Omental fat pad (tissue), 4 donors: ENCODE measurements at places on chromosomes 12 and 14. TPM values are rescaled to one million over a fixed set of nuclear protein-coding genes. Genes with fewer than 3 reads are reported as not detected.

DNA sequence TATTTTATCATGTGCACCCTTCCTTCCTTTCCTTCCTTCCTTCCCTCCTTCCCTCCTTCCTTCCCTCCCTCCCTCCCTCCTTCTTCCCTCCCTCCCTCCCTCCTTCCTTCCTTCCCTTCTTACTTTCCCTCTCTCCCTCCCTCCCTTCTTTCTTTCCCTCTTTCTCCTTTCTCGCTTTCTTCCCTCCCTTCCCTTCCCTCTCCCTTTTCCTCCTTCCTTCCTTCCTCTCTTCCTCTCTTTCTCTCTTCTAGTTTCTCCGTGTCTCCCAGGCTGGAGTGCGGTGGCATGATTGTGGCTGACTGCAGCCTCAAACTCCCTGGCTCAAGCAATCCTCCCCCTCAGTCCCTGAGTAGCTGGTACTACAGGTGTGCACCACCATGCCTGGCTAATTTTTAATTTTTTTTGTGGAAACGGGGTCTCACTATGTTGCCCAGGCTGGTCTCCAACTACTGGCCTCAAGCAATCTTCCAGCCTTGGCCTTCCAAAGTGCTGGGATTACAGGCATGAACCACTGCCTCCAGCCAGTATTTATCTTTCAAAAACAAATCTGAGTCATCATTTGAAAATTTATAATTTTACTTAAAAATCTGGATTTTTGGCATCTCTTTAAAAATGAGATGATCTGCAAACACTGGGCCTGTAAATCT is 7.8 kb downstream of the C1RL start:
- no peak for DNase-seq

DNA sequence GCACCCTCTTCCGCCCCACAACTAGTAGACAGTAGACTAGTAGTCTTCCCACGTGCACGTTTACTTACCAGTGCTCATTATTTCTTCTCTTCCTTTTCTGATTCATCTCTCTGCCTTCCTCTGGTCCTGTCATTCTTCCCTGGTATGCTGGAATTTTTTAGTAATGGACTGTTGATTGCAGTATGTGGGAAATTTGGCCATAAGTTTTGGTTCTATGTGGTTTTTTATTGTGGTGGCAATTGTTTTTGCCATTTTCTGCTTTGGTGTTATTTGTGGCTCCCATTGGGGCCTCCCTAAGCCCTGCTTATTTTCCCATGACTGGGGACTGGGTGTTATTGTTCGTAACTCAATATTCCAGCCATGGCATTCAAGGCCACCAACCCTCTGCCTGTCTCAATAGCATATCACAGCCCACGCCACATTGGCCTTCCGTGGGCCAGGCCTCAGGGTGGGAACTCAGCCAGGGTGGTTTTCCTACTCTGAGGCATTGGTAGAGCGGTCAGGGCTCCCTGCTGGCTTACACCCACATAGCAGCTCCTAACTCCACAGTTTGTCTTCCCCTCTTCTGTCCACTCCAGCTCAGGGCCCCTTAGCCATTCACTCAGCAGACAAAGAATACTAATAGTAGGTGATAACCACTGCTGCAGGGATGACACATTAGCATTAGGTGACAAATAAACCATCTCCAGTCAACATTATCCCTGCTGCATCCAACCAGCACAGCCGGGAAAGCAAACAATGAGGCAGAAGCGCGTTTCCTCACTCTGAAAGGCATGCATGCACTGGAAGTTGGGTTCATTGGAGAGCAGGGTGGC is 321.5 kb downstream of the CACNA1C start:
- no peak for DNase-seq

DNA sequence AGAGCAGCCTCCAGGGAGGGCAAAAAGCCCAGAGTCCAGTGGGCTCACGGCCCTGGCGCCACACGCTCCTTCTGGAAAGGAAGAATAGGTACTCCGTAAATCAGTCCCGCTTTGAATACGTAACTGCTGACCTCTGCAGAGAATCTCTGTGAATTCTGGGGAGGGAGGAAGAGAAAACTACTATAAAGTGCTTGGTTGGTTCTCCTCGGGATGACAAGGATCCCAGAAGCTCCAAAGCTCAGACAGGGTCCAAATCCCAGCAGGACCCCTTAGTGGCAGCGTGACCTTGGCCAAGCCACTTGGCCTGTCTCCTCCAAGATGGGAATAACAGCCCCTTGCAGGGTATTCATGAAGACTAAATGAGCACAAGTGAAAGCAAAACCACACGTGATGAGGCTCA is 31.7 kb downstream of the ANO2 start:
- no peak for DNase-seq

- DNase-seq = no peak
Observed at GRCh38 chr12:2548081-2548480, 246.7 kb upstream of the FKBP4 start.

- DNase-seq = no peak
Observed at GRCh38 chr14:93970965-93971634, 5.3 kb downstream of the ASB2 start.

DNA sequence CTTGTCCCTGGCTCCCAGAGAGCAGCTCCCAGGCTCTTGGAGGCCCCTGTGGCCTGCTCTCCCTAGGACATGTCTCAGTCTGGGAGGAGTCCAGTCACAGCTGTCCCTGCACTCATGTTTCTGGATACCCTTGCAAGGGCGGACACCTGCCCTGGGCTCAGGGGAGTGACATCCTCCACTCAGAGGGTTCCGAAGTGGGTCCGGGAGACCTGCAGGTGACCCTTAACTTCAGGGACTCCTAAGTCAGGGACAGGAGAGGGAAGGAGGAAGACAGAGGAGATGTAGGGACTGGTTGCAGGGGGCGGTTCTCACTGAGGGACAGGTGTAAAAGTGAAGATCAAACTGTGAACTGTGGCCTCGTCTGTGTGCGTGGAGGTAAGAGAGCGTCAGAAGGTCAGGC is 37.6 kb downstream of the CACNA2D4 start:
- no peak for DNase-seq

GRCh38 chr14:24289649-24290280 is 9.8 kb downstream of the DHRS1 start:
- DNase-seq = no peak

DNA sequence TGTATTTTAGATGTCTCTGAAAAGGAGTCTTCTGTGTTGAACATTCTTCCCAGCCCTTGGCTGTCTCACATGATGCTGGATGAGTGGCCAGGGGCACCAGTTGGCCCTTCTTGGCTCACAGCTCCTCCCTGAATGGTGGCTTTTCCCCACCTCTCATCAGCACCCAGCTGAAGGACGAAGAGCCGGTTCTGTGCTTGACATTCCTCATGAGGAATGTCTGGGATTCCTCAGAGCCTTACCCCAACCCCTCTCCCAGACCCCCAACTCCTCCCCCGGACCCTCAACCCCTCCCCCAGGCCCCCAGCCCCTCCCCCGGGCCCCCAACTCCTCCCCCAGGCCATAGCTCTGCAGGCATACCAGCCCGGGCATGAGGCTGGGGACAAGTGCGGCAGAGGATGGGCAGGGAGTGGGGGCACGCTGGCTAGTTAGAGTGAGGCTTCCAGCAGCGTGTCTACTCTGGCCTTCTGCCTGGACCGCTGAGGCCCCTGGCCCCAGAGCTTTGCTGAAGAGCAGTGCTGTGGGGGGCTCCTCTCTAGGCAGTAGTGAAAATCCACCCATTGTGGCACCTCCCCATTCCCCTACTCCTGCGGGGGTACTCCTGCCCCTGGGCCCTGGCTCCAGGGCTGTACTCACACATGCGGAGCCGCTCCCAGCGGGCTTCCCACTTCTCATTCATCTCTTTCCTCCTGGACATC is 64.3 kb downstream of the PLEKHG3 start:
- no peak for DNase-seq

DNA sequence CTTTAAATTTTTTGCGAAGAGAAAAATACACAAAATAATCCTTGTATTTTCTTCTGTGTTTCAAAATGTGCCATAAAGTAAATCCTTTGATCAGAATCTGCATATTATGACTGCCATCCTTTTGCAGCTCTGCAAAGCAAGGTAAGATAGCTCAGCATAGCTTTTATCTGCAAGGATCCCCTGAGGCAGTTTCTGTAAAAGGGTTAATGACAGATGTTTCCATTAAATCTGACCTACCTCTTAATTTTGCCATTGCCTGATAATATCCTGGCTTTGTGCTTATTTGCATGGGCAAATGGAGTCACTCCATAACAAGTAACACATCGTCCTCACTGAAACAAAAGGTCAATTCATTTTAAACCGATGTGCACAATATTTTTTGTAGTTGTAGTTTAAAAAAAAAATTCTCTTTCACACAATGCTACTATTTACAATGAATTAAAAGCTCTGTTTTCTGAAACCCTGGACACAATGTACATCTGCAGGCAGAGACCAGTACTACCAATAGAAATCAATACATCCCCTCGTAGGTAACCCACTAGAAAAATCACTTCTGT is 108.5 kb upstream of the SOX5 start:
- no peak for DNase-seq

DNA sequence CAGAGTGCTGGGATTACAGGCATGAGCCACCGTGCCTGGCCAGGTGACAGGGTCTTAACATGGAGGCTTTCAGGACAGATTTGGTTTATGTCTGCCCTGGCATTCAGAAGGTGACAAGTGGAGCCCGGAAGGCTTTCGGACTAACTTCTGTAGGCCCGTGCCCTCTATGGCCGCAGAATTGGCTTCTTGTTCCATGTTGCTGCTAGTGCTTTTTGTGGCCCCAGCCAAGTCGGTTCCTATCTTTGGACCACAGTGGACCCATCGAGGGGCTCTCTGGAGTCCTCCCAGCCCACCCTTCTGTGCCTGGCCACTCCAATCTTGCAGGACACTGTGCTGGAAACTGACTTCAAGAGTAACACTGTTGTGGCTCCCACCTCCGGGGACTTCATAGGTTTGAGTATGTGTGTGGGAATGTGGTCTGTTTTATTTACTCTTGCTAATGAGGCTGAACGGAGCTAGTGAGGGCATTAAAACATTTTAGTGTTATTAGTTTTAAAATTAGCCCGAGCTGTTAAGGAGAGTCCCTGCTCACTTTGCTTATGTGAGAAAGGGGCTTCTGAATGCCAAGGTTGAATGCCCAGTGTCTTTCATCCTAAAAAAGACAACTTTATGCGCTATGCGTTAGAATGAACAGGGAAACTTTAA is 245.9 kb downstream of the CACNA1C start:
- DNase-seq = no peak

DNA sequence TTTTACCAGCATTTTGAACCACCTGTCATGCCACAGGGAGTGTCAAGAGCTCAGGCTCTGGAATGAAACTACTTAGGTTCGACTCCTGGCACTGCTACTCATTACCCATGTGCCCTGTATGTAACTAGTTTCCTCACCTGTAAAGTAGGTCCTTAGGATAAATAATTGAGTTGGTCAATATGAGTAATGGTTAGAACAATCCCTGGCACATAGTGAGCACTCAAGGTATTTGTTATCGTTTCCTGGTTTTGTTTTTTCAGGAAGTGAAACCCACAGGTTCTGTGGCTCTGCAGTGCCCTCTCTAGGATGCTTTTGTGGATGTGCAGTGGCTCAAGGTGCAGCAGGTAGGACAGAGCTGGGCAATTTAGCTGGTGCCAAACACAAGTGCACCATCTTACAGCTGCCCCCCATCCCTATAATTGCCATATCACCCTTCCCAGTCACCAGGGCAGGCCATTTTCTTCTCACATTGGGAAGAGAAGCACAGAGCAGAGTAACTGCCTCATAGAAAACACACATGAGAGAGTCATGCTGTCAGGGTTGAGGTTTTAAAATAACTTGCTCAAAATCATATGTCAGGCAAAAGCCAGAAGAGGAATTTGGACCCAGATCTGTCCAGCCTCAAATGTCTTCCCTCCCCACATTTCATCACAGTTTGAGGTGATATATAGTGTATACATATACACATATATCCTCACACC is 297.5 kb downstream of the RPAP3 start:
- no peak for DNase-seq

DNA sequence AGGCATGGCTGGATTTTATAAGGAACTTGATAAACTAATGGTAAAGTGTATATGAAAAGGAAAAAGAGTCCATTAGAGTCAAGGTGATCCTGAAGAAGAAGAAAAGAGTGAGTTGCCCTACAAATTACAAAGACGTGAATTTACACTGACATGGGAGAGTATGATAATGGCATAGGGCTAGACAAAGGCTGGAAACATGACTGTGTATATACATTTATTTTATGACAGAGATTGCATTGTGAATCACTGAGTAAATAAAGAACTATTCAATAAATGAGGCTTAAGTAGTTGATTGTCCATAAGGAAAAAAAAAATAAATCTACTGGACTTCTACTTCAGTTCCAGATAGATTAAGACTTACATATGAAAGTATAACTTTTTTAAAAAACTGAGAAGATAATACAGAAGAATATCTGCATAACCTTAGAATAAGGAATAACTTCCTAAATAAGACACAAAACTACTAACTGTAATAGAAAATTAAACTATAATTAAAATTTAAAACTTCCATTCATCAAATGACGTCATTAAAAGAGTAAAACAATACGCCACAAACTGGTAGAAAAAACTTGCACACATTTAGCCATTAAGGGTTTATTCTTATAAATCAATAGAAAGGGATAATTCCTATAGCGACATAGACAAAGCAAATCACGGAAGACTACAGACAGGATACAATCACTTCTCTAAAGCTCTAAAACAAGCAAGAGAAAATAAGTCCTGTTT is 278.5 kb downstream of the NOVA1 start:
- no peak for DNase-seq

GRCh38 chr12:113467502-113468364 is 3.9 kb downstream of the LHX5 start:
- DNase-seq = no peak

DNA sequence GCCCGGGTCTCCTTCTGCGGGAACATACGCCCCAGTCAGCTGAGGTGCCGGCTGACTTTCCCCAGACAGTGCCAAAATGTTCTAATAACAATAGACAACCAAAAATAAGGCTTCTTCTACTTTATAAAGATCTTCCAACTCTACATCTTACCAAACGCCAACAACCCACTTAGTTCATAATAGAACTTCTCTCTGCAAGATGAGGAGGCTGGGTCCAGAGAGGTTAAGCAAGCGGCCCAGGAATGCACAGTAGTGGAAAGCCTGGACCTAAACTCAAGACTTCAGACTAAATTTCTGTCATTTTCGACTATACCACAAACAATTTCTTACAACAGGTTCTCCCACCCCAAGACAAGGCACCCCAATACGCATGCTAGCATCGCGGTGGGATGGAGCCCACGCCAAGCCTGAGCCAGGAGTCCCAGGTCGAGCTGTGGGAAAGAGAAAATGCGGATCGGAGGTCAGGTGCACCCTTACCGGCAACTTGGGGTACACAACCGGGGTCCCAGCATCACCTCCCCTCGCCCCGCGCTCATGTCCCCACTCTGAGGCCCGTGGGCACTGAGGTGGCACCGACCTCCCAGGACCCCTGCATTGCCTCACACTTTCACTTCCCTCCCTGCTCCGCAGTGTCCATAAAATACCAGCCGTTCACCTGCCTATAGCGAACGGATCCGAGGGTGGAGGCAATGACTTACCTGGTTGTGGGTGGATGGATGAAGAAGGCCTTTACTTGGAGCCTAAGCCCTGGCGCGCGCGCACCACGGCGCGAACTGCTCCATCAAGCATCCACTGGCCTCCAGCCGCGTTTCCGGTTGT is 42.1 kb upstream of the TBX5 start:
- no peak for DNase-seq

- no peak for DNase-seq
Observed at GRCh38 chr12:126144603-126145002, 1079.4 kb downstream of the AACS start.

MYF5 gene
- total RNA-seq = not detected

GNB3 gene
- 0.25 TPM for total RNA-seq

YBX3 gene
- 281 TPM for total RNA-seq

TCL1A gene
- total RNA-seq = not detected

CLEC7A gene
- 13.5 TPM for total RNA-seq
